Trophoblast cell (in vitro differentiated cells and primary cell): ENCODE measurements at places on chromosomes 16 and 17.

DNA sequence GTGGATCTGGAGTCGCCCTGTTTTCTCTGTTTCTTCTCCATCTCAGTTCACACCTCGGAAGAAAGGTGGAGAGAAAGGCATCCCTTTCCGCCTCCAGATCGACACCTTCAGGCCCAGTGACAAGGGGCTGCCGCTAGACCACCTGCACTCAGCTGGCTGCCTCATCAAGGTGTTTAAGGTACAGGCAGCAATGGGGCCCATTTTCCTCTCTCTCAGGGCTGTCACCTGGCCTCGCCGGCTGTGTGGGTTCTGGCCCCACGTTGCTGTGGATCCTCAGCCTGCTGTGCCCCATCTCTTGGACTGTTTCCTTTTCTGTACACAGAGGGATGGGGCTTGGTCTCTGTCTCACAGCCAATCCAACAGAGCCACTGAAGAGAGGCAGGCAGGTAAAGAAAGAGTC is 17.4 kb upstream of the STAC2 start:
- DNase-seq = no peak

- DNase-seq = no peak
These were observed 147.5 kb upstream of the GSE1 start for GRCh38 chr16:85465328-85466303.

DNA sequence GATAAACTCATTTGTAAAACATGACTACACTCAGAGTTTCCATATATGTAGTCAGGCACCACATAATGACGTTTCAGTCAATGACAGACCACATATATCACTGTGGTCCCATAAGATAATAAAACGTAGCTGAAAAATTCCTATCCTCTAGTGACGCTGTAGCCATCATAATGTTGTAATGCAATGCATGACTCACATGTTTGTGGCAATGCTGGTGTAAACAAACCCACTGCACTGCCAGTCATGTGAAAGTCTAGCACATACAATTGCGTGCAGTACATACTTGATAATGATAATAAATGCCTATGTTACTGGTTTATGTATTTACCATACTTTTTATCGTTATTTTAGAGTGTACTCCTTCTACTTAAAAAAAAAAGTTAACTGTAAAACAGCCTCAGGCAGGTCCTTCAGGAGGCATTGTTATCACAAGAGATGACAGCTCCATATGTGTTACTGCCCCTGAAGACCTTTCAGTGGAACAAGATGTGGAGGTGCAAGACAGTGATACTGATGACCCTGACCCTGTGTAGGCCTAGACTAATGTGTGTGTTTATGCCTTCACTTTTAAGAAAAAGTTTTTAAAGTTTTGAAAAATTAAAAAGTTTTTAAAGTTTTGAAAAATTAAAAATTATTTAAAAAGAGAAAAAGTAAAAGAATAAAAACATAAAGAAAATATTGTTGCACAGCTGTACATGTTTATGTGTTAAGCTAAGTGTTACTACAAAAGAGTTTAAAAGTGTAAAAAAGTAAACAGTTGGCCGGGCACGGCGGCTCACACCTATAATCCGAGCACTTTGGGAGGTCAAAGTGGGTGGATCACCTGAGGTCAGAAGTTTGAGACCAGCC is 9.0 kb downstream of the STAT5B start:
- DNase-seq = peak; percentile 99

DNA sequence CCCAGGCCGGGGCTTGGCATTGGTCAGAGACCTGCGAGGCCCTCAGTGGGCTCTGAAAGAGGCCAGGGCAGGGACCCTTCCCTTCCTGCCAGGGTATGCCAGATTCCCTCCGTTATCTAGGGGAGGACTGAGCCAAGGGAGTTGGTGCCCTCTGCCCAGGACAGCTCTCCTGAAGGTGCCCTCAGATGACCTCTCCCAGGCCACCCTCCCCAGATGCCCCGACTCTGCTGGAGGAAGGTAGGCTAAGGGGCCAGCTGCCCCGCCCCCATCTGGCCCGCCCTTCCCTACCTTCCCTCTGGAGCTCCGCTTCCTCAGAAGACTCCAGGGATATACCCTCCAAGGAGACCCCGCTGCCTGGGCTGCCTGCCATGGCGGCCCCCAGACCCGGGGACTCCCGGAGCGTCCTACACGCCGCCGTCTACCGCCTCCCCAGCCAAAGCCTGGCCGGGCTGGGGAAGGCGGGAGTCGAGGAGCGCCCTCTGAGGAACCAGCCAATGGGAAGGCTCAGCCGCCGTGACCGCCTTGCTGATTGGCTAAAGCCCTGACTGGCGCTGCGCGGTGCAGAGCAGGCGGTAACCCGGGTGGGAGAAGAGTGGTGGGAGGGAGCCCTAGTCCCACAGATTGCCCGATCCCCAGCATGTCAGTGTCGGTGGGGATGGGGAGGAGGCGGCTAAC is 7.0 kb downstream of the MPP2 start:
- DNase-seq = peak; percentile 80

DNA sequence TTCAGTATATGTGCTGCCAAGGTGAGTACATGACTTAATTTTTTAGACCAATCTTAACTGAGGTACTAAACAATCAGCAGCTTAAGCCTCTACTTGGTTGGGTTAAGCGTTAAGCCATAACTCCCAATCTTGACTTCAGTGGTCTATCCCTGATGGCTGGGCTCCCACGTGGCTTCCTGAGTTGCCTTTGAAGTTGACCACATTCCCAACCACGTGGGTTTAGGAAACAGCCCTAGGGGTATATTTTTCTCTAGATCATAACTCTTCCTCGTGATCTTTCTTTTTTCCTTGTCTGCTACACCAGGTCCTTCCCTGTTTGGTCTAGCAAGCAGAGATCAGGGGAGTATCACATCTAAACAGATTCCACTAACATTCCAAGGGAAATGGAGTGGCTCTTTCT is 20.1 kb upstream of the PIRT start:
- DNase-seq = no peak

DNA sequence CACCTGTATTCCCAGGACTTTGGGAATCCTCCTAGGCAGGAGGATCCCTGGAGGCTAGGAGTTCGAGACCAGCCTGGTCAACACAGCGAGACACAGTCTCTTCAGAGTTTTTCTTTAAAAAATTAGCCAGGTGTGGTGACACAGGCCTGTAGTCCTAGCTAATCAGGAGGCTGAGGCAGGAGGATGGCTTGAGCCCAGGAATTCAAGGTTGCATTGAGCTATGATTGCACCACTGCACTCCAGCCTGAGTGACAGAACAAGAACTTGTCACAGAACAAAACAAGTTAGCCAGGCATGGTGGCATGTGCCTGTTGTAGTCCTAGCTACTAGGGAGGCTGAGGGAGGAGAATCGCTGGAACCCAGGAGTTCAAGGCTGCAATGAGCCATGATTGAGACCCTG is 24.8 kb downstream of the ANKRD40 start:
- DNase-seq = no peak

- no peak for DNase-seq
These were observed 30.8 kb upstream of the CRISPLD2 start for GRCh38 chr16:84788920-84789391.

GRCh38 chr16:68399456-68399855 is 48.9 kb downstream of the SMPD3 start:
- no peak for DNase-seq

GRCh38 chr17:42386777-42387657 is 1.2 kb downstream of the STAT3 start:
- peak; percentile 43 for DNase-seq

DNA sequence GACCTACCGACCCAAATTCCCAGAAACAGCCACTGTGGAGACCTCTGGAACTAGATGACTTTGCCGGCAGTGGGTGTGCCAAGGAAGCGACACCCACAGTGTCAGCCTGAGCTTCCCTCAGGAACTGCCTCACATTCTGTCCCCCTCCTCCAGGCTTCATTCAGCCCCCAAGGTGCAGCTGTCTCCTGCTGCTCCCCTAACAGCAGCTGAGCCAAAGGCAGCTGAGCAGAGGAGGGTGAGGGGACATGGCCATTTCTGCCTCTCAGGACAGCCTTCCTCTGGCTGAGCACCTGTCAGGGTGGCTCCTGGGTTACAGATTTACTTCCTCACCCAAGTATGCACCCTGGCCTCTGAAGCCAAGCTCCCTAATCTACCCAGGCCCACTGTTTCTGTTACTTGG is 22.1 kb upstream of the MTMR4 start:
- no peak for DNase-seq

GRCh38 chr17:17564323-17564722 is 27.2 kb downstream of the PEMT start:
- DNase-seq = no peak

GRCh38 chr16:65658787-65659220 is 536.9 kb upstream of the CDH11 start:
- DNase-seq = no peak

- no peak for DNase-seq
These were observed 6.0 kb downstream of the TIMM22 start for GRCh38 chr17:1002771-1003555.

GRCh38 chr16:52346709-52347108 is 200.2 kb downstream of the TOX3 start:
- no peak for DNase-seq

DNA sequence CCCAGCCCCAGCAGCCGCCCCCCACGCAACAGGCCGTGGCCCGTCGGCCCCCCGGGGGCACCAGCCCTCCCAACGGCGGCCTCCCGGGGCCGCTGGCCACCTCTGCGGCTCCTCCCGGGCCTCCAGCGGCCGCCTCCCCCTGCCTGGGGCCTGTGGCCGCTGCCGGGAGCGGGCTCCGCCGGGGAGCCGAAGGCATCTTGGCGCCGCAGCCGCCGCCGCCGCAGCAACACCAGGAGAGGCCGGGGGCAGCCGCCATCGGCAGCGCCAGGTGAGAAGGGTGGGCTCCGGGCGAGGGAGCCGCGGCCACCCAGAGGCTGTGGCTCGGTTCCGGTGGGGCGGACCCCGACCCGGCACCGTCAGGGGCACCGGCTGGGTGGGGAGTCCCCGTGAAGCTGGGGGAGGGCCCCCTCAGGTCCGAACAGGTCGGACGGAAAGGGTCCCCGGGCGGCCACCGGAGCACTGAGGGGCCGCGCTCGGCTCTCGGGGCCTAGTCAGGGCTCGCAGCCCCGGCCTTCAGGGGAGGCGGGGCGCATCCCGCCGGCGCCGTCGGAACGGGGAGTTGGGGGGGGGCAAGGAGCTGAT is 583 bp downstream of the ATXN2L start:
- DNase-seq = no peak

- no peak for DNase-seq
These were observed 208.3 kb downstream of the C16orf95 start for GRCh38 chr16:87108941-87109340.

DNA sequence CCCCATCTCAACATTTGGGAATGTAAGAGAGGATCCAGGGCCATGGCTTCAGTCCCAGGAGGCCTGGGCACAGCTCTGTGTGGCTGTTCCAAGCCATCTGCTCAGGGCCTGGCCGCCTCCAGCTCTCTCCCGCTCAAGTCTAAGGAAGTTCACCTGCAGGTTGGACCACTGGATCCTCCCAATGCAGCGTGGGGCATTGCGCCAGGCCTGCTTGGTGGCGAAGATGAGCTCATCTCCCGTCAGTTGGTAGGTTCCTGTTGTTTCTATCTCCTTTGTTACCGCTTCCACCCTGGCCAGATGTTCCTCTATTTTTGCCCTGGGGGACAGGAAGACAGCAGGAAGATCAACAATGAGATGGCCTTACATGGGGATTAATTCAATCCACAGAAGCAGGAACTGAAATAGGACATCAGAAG is 17.5 kb downstream of the NOS2 start:
- no peak for DNase-seq

DNA sequence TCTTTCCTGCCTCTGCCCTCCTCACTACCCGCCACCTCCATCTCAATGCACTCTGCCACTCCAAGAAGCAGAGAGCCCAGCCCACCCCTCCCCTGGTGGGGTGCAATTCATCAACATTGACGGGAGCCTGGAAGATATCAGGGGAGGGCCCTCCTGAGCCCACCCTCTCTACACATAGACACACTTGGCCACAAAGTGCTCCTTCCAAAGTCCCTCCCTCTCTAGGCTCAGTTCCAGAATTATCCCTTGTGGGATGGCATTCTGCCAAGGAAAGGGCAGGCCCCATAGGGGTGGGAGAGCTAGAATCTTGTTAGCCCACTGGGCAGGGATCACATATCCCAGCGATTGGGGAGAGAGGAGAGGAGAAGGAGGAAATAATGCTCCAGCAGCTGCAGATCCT is 66.2 kb downstream of the TMEM132E start:
- DNase-seq = no peak

- DNase-seq = peak; percentile 64
These were observed 22.5 kb downstream of the RAB11FIP4 start for GRCh38 chr17:31413874-31414549.

DNA sequence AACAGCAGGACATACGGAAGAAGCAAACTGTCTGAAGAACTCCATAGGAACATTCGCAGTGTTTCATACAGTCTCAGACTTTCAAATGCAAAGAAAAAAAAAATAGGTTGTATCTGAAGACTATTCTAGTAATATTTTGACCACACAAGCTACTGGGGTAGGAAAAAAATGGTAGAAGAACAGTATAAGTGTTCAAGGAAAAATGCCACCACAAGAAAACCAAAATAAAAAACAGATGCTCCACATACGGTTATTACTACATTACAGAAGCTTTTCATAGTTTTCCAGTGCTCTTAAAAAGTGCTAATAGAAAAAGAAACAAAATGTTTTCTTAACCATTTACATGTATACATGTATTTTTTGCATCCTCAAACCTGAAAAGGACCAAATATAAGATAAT is 3.7 kb downstream of the NCOR1 start:
- no peak for DNase-seq

GRCh38 chr17:50484386-50485155 is 5.9 kb downstream of the RSAD1 start:
- no peak for DNase-seq

DNA sequence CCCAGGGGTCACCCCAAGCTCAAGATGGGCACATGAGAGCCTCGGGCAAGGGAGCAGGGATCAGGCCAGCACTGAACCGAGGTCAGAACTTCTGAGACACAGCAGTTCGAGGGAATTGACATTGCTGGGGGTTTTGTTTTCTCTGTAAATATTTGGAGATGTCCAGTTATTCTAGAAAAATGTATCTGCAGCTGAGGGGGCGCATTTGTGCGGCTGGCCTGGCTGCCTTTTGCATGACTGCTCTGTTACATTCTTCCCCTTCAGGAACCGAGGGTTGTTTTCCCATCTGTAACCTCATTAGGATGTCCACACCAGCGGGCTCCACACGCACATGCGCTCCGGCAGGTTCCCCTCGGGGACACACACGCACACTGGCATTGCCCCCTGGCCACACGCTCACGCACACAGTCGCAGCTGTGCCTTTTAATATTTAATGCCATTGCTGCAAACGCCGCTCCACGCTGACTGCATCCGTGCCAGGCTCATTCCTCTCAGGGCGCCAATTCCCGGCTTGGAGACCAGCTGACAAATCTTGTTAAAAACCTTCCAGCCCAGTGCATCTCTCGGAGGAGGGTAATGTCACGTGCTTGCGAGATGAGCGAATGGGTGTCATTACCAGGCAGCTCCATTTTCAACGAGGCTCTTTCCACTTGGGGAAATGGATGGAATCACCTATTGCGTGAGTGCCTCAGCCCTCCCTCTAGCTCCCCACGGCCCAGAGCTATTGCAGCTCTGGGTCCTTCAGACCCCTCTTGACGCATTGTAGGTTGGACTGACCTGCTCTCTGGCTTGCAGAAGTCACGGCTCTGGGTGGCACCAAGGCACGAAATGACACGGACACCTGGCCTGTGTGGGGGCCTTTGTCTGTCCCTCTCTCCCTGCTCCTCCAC is 13.1 kb downstream of the CCR7 start:
- DNase-seq = no peak
